ENCODE measurements at places on chromosomes 5 and 9.

DNA sequence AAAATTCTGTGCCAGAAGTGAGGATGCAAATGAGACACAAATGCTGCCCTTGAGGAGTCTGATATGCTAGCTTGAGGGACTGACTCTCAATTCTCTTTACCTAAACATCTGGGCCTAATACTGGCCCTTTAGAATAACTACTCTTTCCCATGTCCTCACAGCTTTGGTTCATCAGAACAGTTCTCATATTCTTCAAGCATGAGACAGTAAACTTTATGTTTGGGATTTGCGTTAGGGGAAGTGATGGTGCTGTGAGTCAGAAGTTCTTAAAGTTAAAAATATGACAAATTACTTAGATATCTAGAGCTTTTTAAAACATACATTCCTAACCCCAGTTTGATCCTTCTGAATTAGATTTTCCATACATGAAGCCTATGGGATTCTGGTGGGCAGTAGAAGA lies 665.0 kb upstream of the RGMB start:
- peak; percentile 63 for DNase-seq

DNA sequence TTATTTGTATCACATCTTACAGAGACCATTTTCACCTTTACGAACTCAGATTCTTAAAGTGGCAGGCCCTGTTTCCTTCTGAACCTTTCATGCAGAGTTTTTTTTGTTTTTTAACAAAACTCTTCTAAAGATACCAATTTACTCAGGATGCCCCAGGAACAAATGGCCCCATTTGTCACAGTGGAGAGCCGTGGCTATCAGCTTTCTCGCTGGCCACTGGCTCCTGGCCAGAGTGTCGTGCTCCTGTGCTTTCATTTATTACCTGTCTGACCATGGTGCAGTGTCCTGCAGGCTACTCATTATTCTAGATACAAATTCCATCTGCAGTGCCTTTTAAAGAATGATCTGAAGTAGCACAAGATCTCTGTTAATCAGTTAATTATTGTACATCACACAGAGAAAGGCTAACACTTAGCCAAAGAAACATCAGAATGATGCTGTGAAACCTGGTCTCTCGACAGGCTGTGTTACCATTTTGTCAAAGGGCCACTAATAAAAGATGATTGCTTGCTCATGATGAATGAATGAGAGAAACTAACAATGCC lies 27.8 kb downstream of the ADRA1B start:
- no peak for DNase-seq

- no peak for DNase-seq
These were observed 15.0 kb upstream of the NEURL1B start for GRCh38 chr5:172626031-172626581.

DNA sequence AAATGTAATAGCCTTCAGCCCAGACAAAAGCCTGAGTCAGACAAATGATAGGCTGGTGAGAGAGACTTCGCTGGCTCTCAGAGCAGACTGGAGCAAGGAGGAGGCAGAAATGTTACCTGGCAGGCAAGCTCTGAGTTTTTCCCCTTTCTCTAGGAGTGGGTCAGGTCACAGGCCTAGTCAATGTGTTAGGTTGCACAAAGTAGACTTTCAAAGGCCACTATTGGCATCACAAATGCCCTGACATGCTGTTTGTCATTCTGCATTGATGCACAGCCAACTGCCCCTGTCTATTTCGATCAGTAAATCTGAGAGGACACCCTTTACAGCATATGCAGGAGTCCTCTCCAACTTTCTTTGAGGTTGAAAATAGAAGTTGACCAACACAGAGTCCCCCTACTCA lies 15.5 kb upstream of the C1QTNF3 start:
- no peak for DNase-seq

DNA sequence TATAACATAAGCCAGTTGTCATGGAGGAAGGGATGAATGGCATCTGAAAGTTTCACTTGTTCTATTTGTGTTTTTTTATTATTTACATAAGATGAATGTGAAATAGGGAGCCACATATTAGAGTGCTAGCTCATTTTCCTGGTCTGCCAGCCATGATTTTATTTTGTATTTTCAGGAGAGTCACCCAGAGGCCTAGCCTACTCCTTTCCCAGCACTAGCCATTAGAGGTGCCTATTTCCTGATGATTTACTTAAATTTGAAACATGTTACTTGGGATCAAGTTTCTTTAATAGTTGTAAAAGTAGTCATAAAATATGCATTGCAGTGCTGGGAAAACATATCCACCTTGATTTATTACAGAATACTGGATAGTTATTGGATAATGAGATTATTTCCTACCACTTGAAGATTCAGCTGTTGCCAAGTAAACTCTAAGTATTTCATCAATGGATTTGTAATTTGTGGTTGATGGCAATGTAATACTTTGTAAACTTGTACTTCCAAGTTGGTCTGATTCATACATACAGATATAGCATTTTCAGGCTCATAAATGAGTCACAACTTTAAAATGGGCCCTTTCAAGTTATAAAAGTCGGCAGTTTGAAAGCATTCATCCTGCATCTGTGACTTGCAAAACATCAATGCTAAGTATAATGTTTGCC lies 50.8 kb downstream of the KCNN2 start:
- no peak for DNase-seq

GRCh38 chr9:129400971-129401622 lies 219.8 kb downstream of the C9orf50 start:
- DNase-seq, result no peak

DNA sequence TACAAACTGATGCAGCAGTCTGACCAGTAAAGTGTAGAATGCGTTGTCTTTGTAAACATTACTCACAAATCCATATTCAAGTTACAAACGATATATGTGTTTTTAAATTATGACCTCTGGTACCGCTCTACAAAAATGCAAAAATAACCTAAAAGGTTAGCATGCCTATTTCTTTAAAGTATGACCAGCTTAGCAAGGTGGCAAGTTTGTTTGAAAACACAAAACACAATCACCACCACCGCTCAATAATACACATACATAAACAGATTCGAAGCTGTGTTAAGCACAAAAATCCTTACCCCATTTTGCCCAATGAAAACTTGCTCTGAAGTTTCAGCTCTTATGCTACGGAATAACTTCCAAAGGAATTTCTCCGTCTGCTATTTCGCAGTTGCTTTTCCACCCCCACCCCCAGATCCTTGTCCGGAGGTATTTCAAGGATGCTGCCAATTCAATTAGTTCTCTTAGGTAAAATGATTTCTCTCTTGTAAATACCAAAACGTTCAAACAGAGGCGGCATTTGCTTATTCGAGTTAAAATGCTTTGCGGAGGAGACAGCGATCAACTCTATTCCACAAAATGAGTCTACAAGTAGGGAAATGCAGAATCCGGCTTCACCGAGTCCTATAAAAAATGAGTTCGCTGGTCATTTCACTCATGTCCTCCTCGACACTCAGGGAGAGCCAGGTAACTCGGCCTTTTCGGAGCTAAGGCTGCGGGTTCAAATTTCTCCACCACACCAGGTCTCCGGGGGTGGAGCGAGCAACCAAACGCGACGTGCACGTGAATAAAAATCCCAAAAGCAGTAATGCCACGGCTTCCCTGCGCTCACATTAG lies 1.2 kb downstream of the HOMER1 start:
- DNase-seq, result no peak

- DNase-seq, result no peak
These were observed 2.7 kb downstream of the GZMA start for GRCh38 chr5:55104946-55105701.
